Fibroblast of skin of right quadriceps (primary cell): ENCODE measurements at places on chromosomes 5 and 9.
A peak's percentile ranks its signal among the peaks of the same experiment; 100 is the strongest.

GRCh38 chr5:68024426-68024825 is 191.1 kb upstream of the PIK3R1 start:
- DNase-seq: no peak

- DNase-seq: no peak
These were observed 5.4 kb downstream of the ACTL7B start for GRCh38 chr9:108850293-108850897.

- DNase-seq: no peak
These were observed 254.6 kb upstream of the SLC24A2 start for GRCh38 chr9:20043461-20043860.

DNA sequence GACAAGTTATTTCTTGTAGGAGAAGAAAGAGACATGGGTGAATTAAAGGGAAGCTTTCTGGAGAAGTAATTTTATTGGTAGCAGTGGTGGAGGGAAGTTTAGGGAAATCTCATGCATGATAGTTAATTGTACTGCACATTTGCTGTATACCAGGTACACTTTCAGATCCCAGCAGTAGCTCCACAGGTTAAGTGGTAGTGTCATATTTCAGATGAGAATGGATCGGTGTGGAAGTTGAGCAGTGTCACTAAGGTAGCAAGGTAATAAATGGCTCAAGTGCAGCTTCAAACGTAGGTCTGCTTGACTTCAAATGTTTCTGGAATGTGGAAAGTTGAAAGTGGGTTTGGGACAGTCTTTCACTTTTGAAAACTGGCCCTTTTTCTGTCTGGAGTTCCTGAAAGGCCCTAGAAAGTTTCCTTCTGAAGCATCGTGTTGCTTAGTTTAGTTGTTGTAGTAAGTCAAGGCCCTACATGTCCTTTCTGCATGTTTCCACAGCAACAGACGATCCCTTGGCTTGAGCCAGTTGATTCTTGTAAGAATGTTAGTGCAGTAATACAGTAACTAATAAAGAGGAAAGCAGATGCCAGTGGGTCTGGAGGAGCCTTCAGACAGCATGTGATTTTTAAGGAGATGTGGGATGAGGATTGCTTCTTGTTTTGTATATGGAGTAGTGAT is 3.7 kb downstream of the CLTA start:
- DNase-seq: no peak

- DNase-seq: peak; percentile 48
These were observed 601.5 kb downstream of the ACTL7B start for GRCh38 chr9:108254236-108254635.

DNA sequence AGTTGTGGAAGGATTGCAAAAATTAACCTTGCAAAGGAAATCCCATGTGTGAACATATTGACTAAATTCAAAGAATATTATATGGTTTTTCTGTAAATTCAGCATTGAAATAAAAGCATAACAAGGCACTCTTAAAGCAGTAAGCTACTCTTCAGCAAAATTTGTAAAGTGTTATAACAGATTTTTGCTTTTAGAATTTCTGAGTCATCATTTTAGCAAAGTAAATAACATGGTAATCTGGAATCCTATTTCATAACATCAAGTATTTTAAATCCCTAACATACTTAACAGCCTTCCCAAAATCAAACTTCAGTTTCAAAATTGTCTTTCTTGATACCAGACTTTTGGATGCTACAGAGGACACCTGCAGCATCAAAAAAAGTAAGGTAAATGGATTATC is 436.0 kb upstream of the CDH9 start:
- DNase-seq: no peak

GRCh38 chr9:19050637-19051591 is 1.7 kb downstream of the RRAGA start:
- no peak for DNase-seq

GRCh38 chr5:148645527-148645926 is 8.8 kb downstream of the HTR4 start:
- DNase-seq: no peak
